B cell (primary cell): ENCODE measurements at places on chromosomes 12 and 14. TPM values are rescaled to one million over a fixed set of nuclear protein-coding genes. Genes with fewer than 3 reads are reported as not detected.

- no peak overlapping the region for H3K27ac ChIP-seq
Measured at GRCh38 chr14:66514213-66514612, 6.3 kb downstream of the GPHN start.

GRCh38 chr14:104592292-104592672 is 12.3 kb downstream of the TMEM179 start:
- no peaks in the 10 kb centered on the region for H3K4me1 ChIP-seq
- peaks cover 5% of the 10 kb centered on the region for H3K27me3 ChIP-seq
- DNase-seq, result no peak
- no peak overlapping the region for H3K4me3 ChIP-seq
- no peaks in the 10 kb centered on the region for H3K36me3 ChIP-seq

DNA sequence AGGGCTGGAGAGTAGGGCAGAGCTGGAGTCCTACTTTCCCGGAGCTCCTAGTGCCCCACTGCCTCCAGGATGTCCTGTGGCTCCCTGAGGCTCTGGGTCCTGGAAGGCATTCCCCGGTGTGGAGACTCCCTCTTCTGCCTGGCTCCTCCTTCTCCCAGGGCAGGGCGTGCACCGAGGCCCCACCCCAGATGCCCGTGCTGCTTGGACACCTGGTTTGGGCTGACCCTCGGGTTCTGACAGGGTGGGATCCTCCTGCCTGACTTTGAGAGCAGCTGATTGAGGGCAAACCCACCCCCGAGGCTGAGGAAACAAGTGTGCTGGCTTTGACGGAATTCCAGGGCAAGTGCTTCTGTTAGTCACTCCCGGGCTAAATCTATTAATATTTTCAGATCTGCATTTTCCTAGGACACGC is 15.4 kb downstream of the TEAD4 start:
- H3K27me3 ChIP-seq, result no peaks in the 10 kb centered on the region
- no peak for DNase-seq

GRCh38 chr14:69887740-69888657 is 8.8 kb downstream of the SMOC1 start:
- no peak overlapping the region for H3K27ac ChIP-seq
- no peak overlapping the region for H3K4me3 ChIP-seq
- no peaks in the 10 kb centered on the region for H3K36me3 ChIP-seq
- no peaks in the 10 kb centered on the region for H3K27me3 ChIP-seq

DNA sequence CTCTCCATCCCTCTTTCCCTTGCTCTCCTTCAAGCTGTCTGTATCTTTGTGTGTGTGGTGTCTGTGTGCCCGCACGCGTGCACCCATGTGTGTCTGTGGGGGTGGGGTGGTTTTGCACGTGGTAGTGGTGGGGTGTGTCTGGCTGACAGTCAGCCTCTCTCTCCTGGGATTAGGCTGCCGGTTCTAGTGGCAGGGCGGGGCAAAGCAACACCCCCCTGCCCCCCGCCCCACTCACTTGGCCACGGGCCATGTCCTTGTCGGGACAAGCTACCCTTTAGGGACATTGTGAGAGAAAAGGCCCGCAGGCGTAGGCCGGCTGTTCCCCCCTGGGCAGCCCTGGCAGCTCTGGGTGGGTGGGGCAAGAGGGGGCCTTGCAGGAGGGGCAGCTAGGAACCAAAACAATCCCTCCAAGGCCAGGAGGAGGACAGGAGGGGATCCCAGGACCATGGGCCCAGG is 182.6 kb downstream of the ALG10 start:
- no peaks in the 10 kb centered on the region for H3K36me3 ChIP-seq
- H3K4me3 ChIP-seq, result no peak overlapping the region
- peaks cover 22% of the 10 kb centered on the region for H3K4me1 ChIP-seq
- no peaks in the 10 kb centered on the region for H3K27me3 ChIP-seq

DNA sequence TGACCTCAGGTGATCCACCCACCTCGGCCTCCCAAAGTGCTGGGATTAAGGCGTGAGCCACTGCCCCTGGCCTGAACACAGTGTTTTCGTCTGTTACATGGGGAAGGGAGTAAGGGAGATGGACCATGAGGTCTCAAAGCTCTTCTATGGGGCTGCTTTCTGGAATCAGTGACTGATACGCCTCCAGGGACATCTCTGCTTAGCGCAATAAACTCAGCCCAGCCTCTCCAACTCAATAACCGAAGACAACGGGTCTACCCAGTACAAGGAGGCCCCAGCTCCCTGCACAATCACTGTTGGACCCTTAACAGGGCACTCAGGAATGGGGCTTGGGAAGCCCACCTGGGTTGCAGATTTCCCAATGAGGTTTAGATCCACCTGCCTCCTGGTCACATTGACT is 42.6 kb upstream of the CHGA start:
- no peak for DNase-seq
- no peaks in the 10 kb centered on the region for H3K27me3 ChIP-seq

DNA sequence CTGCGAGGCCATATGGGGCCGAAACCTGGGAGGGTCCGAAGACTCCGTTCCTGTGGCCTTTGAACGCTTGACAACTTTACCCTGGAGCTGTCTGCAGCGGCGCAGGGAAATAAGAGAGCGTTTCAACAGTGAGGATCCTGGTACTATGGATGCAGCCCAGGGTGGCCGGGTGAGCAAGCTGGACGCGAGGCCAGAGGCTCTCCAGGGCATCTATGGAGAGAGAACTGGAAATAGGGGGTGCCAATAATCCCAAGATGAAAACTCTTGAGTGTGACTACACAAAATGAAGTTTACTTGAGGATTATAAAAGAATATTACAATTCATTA is 1.1 kb upstream of the ABCC9 start:
- DNase-seq, result no peak
- H3K27me3 ChIP-seq, result peaks cover 33% of the 10 kb centered on the region
- no peaks in the 10 kb centered on the region for H3K36me3 ChIP-seq

- H3K4me3 ChIP-seq, result no peak overlapping the region
- peaks cover 16% of the 10 kb centered on the region for H3K4me1 ChIP-seq
- no peaks in the 10 kb centered on the region for H3K27me3 ChIP-seq
- no peaks in the 10 kb centered on the region for H3K36me3 ChIP-seq
- no peak for DNase-seq
Measured at GRCh38 chr12:2687726-2688125, 107.0 kb upstream of the FKBP4 start.

GRCh38 chr12:113151655-113152054 is 2.1 kb downstream of the CFAP73 start:
- no peak overlapping the region for H3K27ac ChIP-seq
- H3K36me3 ChIP-seq, result no peaks in the 10 kb centered on the region
- H3K4me3 ChIP-seq, result no peak overlapping the region
- H3K27me3 ChIP-seq, result peaks cover 25% of the 10 kb centered on the region

DNA sequence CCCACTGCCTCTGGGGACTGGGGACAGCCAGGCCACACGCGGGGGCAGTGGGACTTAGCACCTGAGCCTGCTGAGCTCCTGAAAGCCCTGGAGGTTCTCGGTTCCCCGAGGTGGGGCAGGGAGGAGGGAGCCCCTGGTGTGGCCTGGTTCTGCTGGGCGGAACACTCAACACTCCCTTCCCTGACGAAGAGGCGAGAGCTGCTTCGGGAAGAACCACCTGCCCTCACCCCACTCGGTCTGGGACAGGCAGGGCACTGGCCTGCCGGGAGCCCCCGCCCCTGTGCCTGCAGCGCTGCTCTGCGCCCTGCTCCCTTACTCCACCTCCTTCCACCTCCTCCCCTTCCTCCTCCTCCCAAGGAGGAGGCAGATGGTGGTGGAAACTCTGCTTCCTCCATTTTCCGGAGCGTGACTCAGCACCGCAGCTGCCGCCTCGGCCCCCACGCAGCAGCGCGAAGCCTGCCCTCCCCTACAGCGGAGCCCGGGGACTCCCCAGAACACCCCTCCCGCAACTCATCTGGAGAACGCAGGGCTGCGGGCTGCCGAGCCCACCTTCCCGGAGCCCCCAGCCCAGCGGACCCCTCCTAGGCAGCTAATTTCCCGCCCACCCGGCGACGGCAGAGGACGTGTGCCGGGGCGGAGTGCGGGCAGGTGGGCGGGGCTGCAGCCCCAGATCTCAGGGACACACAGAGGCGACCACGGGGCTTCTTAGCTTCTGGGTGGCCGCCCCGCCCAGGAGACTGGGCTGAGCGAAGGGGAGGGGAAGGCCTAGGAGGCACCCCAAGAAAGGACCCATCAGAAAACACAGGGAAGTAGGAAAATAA is 11.7 kb upstream of the INF2 start:
- no peaks in the 10 kb centered on the region for H3K27me3 ChIP-seq
- DNase-seq, result peak; percentile 79
- H3K36me3 ChIP-seq, result no peaks in the 10 kb centered on the region
- peaks cover 39% of the 10 kb centered on the region for H3K4me1 ChIP-seq
- peak overlapping the region; percentile 51 for H3K27ac ChIP-seq

FAM181A gene
- not detected in 2 replicates for polyA plus RNA-seq

LRP1-AS gene
- not detected in 2 replicates for polyA plus RNA-seq

NTN4 gene
- polyA plus RNA-seq, result not detected in 2 replicates

FAM186B gene
- polyA plus RNA-seq, result 0.13 and 0.23 TPM in 2 replicates
